ENCODE measurements at places on chromosomes 16 and 17.

GRCh38 chr17:39863918-39864746 is at the start of gene IKZF3:
IKZF3 (minus strand) TSS chr17:39864312; CDS start chr17:39864126, 186 bp downstream.
- DNase-seq: peak; percentile 94

GRCh38 chr17:67377488-67378453 is 690 bp downstream of the PITPNC1 start:
- peak; percentile 85 for DNase-seq

GRCh38 chr16:27818246-27818645 is 245.3 kb downstream of the GSG1L start:
- peak; percentile 12 for DNase-seq

DNA sequence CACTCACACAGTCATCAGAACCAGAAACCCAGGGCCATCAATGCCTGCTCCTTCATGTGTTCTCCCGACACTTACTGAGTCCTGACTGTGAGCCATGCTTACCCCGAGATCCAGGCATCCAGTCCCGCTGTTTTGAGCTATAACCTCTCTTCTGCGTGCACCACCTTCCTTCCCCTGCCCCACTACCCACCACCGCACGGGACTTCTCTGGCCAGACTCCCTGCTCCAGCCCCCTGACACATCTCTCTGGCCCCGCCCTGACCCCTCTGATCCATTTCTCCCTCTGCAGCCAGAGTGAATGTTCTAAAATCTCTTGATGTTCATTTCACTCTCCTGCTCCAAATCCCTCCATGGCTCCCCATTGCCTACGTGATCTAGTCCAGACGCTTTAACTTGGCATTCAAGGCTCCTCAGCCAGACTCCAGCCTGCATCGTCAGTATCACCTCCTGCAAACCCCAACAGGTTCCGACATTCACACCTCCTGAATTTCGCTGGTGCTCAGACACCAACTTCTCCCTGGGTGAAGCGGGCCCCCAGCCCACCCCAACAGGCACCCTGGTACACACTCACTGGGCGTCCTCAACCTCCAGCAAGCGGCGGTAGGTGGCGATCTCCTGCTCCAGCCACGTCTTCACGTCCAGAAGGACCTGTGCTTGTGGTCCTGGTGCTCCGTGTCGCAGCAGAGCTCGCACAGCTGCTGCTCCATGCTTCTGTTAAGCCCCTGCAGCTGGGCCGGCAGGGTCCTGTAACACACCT is 3.1 kb upstream of the KRT17 start:
- peak; percentile 37 for DNase-seq

DNA sequence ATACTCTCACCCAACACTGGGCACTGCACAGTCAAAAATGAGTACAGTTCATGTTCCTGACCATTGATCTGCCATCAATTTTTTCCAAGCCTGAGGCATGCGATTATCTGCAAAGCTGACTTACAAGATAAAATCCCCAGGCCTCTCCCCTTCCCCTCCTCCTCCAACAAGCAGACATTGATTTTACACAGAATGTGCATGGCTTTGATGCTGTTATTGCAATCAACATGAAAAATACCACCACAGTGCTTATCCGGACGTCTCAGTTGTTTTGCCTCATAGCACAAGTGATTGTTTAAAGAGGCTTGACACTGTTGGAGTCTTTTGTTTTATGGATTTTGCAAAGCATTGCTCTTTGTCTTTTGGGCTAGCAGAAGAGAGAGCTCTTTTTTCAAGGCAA is 163.8 kb downstream of the TOX3 start:
- DNase-seq: no peak

GRCh38 chr16:72357910-72358309 is 186.0 kb upstream of the PMFBP1 start:
- DNase-seq: no peak

DNA sequence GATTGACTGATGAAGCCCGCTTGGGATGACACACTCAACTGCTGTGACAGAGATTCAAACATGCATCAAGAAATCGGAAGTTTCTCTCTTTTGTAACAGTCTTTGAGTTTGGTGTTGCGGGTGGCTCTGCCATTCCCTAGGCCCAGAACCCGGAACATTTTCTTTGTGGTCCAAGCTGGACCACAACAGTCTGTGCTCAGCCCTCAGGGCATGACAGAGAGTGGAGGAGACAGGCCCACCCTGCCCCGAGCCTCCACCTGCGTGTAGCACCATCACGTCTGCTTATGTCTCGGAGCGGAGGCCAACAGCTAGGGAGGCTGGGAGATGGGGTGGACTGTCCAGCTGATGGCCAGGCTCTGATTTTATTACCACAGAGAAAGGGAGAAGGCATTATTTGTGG is 64.5 kb downstream of the SHISA6 start:
- DNase-seq: no peak

DNA sequence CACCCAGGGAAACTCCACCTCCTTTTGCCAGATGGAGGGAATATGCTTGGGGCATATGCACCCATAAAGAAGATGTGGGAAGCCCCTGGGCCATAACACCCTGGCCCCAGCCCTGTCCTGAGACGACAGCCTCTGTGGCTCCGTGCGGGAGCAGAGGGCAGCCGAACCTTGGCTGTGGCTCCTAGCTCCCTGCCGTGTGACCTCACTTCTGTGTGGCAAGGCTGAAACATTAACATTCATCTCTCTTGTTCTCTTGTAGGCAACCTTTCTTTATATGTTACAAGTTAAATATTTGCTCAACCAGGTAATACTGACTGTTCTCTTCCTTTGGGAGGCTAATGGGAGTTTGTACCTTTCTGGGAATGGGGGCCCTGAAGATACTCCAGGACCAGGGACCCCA is 17.5 kb downstream of the SLC47A1 start:
- DNase-seq: no peak

DNA sequence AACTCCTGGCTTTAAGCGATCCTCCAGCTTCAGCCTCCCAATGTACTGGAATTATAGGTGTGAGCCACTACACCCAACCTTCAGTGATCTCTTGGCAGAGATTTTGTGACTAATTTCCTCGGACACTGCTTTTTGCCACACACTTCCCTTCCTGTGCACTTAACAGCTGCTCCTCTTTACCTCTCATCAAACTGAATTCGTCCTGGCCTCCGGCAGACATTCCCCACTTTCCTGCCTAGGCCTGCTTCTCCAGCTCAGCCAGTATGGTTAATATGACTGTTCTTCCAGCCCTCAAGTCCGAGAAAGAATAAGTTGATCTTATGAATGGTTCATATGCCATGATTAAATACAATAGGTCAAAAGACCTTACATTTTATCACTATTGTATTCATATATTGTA is 69.0 kb upstream of the MTMR4 start:
- DNase-seq: no peak

GRCh38 chr17:6043405-6043804 is 26.8 kb upstream of the WSCD1 start:
- DNase-seq: no peak

- peak; percentile 92 for DNase-seq
Measured at GRCh38 chr17:38704606-38705522, at the start of gene MLLT6. MLLT6 (plus strand) TSS chr17:38705273; CDS start chr17:38705633, 360 bp downstream.

- DNase-seq: no peak
Measured at GRCh38 chr16:56289862-56290261, 98.6 kb downstream of the GNAO1 start.

- no peak for DNase-seq
Measured at GRCh38 chr17:43702637-43703036, 40.9 kb upstream of the MEOX1 start.

DNA sequence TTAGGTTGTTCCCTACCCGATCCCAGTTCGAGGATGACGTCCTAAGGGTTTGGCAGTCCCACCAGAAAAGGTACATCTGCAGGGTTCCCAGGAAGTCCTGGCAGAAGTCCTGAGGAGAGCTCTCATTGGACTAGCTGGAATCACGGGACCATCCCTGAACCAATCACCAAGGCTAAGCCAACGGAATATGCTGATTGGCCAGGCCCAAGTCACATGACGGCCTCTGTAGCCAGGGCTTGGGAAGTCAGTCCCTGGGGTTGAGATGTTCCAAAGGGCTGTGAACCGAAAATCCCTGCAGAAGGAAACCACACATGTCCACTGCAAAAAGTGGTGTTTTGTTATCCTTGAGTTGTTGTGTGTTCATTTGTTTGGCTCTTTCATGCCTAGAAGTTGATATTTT is 68.2 kb upstream of the ZNF423 start:
- peak; percentile 31 for DNase-seq

DNA sequence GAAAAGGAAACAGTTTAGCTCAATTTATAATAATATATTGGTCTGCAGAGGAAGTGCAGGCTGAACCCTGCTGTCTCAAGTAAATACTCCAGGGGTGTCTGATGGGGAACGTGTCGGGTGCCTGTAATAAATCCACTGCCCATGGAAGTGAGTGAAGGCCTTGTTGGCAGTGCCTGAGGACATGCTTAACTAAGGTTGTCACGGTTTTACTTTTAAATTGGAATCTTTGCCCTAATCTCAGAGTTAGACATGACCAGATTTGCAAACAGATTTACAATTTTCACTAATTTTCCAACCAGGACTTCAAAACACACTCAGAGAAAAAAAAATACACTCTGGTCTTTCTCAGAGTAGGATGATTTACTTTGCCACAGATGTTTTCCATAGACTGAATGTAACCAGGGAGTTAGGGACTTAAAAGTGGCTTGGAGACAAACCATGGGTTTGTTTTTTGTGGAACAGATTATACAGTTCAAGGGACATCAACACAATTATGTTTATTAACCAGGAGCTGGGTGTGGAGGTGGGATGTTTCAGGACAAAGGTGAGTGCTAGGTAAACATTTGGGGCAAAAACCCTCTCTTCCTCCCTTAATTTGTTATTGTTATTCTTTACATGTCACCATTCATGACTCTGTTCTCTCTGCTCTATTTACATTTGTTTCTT is 144.5 kb downstream of the FTO start:
- no peak for DNase-seq

DNA sequence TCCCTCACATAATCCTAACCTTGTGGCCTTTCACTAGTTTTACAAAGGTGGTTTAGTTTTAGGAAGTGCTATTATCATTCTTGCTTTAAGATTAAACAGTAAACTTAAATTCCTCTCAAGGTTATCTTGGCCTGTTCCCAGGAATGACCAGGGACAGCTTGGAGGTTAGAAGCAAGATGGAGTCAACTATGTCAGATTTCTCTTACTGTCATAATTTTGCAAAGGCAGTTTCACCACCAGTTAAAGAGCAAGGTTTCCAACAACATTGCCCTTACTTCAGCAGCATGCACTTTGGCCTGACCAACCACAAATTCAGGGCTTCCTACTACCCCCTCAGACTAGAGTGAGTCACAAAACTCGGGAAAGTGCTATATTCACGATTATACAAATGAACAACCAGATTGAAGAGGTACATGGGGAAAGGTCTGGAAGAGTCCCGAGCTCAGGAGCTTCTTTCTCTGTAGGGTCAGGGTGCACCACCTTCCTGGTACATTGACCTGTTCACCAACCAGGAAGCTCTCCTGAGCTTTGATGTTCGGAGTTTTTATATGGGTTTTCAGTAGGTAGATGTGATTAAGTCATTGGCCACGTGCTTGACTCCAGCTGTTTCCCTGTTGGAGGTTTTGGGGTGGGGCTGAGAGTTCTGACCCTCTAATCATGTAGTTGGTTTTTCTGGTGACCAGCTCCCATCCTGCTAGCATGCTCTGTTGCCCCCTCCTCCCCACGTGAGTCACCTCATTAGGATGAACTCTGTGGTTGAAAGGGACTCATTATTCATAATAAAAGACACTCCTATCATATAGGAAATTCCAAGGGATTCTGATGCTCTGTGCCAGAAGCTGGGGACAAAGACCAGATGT is 19.4 kb downstream of the RHOT1 start:
- no peak for DNase-seq

- DNase-seq: peak; percentile 33
Measured at GRCh38 chr17:28338056-28338768, 2.7 kb downstream of the TNFAIP1 start.

GRCh38 chr17:57600074-57600473 is 145.0 kb downstream of the CCDC182 start:
- peak; percentile 72 for DNase-seq

- DNase-seq: no peak
Measured at GRCh38 chr17:3977387-3977786, 13.2 kb upstream of the ATP2A3 start.

- DNase-seq: no peak
Measured at GRCh38 chr17:19726631-19727376, 10.4 kb upstream of the SLC47A2 start.

- DNase-seq: peak; percentile 72
Measured at GRCh38 chr17:61904094-61904710, 23.6 kb downstream of the INTS2 start.

- DNase-seq: no peak
Measured at GRCh38 chr17:8476741-8477140, 41.1 kb downstream of the NDEL1 start.

DNA sequence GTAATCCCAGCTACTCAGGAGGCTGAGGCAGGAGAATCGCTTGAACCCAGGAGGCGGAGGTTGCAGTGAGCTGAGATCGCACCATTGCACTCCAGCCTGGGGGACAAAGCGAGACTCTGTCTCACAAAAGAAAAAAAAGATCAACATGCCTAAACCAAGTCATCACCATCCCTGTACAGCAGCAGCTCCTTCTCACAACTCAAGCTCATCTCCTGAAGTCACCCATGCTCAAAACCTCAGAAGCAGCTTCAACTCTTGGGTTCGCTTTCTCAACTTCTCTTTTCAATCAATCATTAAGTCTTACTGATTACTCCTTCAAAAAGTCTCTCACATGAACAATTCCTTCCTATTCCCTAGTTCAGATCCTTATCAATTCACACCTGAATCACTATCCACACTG is 31.3 kb downstream of the PHLPP2 start:
- no peak for DNase-seq

- DNase-seq: no peak
Measured at GRCh38 chr16:80387318-80387921, 153.4 kb upstream of the DYNLRB2 start.

- no peak for DNase-seq
Measured at GRCh38 chr17:82881900-82882714, 42.3 kb upstream of the ZNF750 start.

- no peak for DNase-seq
Measured at GRCh38 chr17:8420041-8420934, 15.4 kb upstream of the NDEL1 start.

GRCh38 chr17:2770129-2770528 is 20.7 kb upstream of the CCDC92B start:
- DNase-seq: no peak

GRCh38 chr17:75219815-75220214 is 14.3 kb downstream of the NUP85 start:
- DNase-seq: no peak

DNA sequence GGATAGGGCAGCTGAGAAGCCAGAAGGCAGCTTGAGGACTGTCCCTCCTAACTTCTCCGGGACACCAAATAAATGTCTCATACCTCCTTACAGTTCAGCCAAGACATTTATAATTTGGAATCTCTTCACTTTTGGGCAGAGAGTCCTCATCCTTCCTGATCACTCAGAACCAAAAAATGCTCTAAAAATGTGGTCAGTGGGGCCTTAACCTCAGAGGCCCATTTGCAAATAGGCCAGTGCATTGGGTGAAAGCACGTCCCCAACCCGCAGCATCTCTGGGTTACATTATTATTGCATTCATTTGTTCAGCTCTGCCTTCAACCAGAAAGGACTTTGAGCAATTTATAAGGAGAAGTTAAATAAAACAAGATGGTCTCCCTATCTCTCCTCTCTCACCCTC is 112.4 kb upstream of the IRX3 start:
- no peak for DNase-seq
